ENCODE measurements at places on chromosomes 1 and 21. TPM values are rescaled to one million over a fixed set of nuclear protein-coding genes. Genes with fewer than 3 reads are reported as not detected.

GPX7 gene
- 37.0 TPM for total RNA-seq

BSND gene
- not detected for total RNA-seq

EPHA10 gene
- total RNA-seq = not detected

SYNC gene
- 9.1 TPM for total RNA-seq

ANGPTL7 gene
- total RNA-seq = not detected

ETV3L gene
- not detected for total RNA-seq

TMEM61 gene
- not detected for total RNA-seq
